ENCODE measurements at places on chromosomes 13 and 19.

- DNase-seq, result no peak
Measured at GRCh38 chr19:16040642-16041041, 35.7 kb upstream of the TPM4 start.

DNA sequence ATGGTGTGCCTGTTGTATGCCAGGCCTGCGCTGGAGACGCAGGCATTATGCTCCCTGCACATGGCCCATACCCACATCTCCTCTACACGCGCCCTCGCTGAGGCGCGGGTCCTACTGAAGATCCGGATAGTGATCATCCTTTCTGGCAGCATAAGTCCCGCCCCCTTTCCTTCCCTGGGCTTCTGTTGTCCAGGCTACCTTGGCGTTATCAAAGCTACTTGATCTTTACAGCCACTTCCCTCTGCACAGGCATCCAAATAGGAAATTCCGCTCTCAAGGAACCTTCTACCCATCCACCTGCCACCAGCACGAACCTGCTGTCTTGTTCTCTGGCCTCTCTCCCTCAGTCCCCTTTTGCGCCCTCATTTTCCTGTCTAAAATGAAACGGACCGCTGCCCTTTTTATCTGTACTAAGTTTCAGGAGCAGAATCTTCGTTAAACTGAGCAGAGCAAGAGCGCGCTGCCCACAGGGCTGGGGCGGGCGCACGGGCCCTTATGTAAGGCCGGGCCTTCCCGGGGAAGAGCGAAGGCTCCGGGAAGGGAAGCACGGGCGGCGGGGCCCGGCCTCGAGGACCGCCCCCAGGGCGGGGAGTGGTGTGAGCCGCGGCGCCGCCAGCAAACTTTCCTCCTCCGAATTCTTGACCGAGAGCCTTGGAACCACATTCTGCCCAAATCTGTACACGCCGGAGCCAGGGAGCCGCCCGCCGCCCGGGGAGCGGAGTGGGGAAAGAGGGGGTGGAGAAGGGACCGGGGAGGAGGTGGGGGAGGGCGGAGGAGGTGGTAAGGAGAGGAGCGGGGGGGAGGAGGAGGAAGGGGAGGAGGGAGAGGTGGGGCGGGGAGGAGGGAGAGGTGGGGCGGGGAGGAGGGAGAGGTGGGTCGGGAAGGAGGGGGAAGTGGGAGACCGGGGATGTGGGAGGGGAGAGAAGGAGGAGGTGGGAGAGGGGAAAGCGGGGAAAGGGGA is 920 bp upstream of the UBE2L5 start:
- peak; percentile 26 for DNase-seq

DNA sequence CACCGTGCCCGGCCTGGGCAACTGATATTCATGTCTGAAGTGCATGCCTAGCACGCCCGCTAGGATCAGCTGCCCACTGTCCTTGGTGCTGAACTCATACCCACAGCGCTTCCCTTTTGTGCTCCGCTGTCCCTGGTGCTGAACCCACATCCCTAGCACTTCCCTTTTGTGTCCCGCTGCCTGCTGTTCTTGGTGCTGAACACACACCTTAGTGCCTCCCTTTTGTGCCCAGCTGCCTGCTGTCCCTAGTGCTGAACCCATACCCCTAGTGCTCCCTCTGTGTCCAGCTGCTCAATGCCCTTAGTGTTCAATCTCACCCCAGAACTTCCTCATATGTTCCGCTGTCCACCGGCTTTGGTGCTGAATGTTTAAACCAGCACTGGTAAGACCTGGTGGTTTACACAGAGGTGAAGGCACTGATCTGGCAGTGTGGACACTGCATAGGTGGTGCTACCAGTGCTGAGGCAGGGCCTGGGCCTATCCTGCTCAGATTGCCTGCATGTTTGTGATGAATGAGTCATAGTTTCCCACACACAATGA is 26.3 kb upstream of the SIGLEC11 start:
- DNase-seq, result no peak

DNA sequence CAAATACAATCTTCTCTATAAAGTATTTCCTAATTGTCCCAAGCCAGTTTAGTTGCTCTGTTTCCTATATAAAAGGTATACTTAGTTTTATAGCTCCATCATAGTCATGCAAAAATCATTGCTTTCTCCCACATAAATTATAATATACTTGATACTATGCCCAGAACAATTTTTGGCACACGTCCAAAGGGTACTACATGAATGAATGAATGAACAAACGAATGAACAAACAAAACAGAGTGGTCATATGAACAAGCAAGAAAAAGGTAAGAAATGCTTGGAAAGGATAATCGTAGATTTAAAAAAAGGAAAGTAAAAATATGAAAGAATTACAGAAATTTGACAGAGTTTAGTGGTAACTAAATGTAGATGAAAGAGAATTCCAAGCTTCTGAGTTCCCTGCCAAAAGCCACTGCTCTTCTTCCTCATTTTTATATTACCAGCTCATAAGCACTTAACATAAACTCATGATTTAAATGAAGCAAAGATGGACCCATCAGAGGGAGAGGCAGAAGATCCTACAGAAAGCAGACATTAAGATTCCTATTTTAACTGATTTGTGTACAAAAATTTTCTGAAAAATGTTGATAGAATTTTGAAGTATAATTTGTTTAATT is 123.2 kb downstream of the ENOX1 start:
- no peak for DNase-seq

DNA sequence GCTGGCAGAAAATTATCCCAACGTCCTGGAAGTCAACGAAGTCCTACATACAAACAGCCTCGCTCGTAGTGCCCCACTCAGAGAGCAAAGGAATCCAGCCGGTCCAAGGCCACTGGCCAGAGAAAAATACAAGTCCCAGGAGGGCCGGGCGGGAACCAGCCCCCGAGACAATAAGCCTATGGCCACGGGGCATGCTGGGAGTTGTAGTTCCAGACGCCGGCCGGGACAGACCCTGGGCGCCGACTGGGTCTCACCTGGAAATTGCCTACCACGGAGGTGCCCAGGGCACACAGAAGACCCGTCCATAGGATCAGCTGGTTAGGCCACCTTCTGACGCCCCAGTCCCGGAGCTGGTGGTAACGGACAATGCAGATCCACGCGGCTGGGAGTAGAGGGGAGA is 5.4 kb downstream of the TMEM150B start:
- DNase-seq, result no peak

DNA sequence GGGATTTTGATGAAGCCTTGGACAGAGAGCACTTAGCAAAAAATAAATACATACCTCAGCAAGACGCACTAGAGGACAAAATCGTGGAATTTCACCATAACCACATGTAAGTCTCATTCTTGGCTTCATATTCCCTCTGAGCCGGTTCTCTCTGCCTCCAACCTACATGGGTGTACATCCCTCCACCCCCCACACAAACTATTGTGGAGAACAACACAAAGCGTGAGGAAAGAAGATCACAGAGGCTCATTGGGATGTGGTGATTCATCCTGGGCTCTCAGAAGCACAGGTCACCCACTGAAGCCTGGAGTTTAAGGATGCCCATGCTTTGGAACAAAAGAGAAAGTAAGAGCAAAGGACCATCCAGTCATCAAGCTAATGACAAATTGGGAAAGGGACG is 192.2 kb downstream of the STK24 start:
- no peak for DNase-seq

DNA sequence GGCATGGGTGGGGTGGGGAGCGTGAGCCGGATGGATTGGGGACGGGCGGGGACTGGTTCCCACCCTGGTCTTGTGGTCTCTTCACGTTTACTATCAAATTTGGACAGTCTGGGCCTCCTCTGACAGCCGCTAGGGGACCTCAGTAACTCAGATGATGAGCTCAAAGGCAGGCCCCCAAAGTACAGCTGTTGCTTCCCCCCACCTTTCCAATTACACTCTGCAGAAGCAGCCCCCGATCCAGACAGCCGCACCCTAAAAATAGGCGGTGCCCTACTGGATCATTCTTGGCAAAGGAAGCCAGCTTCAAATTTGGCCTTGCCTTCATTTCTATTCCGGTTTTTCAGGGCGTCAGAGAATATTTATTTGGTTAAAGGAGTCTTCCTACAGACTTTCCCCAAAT is 1.9 kb upstream of the FOXO1 start:
- no peak for DNase-seq

GRCh38 chr13:48497669-48498068 is 35.2 kb downstream of the RCBTB2 start:
- DNase-seq, result no peak

DNA sequence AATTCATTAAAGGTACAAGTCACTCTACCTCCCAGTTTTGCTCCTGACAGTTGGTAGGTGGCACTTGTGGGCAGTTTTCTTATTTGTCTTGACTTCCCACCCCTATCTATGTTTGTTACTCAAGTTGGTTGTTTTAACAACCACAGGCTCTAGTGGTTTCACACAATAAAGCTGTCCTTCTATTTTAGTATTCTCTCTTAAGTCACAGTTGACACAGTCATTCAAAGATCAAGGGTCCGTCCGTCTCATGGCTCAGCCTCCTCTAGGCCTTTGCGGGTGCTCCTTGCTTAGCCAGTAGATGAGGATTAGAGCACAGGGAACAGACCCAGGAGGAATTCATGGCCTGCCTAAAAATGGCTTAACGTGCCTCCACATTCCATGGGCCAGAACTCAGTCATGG is 573.7 kb downstream of the IRS2 start:
- DNase-seq, result no peak

- DNase-seq, result no peak
Measured at GRCh38 chr19:14150041-14150769, 13.8 kb upstream of the ASF1B start.

DNA sequence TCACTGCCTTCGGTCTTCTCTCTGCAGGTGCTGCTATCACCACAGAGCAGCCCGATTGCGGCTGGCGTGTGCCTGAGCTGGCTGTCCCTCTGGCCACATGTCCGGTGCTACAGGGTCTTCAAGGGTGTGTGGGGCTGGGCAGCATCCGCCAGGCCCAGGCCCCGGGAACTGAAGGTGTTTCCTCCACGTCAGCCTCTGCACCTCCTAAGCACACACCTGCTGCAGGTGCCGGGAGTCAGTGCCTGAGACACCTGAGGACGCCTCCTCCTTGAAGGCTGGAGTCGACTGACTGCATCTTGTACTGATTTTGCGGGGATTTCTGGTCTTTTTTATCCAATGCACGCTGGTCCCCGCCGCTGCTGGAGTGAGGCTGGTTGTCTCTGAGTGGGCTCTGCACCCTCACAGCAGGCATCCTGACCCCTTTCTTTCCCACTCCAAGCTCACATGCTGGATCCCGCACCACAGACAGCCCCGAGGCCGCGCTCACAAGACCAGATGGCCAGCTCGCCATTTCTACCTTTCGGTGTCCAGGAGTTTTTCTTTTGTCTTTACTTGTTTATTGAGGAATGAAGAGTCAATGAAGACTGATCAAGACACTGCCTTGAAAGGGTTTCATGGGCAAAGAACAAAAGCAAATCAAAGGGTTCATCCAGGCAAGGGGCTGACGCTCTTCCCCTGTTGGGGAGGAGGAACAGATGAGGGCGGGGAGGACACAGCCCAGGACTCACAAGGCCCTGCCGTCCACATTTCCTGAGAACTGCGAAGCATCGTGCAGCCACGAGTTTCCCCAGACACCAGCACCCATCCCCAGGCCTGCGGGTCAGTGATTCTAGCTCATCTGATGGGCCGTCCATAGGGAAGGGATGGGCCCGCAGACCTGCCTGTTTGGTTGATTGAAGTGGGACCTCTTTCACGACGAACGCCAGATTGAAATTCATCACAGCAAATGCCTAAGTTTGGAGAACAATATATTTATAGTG is 203.8 kb upstream of the SOX1 start:
- DNase-seq, result no peak

DNA sequence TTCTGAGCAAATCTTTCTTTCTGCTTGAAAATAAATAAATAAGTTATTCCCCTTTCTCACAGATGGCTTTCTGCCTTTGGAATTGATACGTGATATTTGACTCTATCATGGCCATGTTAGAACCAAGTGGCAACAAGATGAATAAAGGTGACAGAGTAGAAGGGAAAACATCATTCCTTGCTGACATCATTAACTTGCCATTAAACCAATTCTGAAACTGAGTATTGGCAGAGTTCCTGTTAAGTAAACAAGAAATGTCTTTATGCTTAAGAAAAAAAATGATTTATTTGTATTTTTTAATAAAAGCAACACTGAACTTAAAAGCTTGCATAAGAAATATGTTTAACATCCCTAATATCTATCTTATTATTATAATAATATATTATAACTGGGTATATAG is 828.1 kb downstream of the PCDH9 start:
- no peak for DNase-seq

GRCh38 chr13:54449922-54450321 is 1421.3 kb downstream of the OLFM4 start:
- no peak for DNase-seq

DNA sequence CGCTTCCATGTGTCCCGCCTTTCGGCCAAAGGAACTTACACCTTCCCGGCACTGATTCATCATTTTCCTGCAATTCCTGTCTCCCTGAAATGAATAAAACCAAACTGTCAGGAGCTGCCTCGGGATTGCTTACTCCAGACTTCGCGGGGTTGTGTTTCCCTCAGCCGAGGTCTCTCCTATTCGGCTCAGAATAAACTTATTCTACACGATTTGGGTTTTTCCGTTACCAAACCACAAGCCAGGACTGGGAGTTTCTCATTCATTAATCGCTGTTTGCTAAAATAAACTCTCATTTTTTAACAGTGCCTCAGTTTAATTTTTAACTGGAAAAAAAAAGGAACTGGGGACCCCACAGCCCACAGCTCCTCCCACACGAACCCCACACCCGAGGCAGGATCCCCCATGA is 667 bp downstream of the ZNF878 start:
- DNase-seq, result no peak

- no peak for DNase-seq
Measured at GRCh38 chr13:113072376-113072775, 33.2 kb upstream of the F7 start.

- no peak for DNase-seq
Measured at GRCh38 chr13:45950386-45951000, 98.9 kb upstream of the SIAH3 start.

GRCh38 chr19:37470216-37470615 is 1.1 kb downstream of the ZNF570 start:
- no peak for DNase-seq

GRCh38 chr13:23411706-23412105 is 21.8 kb downstream of the SACS start:
- peak; percentile 24 for DNase-seq

DNA sequence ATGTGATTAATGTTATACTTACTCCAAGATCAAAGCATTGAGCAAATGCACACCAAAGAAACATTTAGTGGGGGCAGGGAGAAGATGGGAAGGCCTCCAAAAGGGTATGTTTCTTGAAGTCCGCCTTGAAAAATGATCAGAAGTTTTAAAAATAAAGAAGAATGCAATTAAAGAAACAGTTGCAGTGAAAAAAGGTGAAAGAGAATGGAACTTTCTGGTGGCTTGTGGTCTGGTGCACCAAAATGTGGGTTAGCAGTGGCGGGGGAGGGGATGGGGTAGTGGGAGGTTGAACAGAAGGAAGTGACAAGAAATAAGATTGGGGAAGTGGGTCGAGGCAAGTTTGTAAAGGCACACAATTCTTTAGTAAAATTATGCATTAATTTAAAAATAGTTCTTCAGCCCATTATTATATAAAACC is 2.5 kb downstream of the LCP1 start:
- DNase-seq, result no peak

- no peak for DNase-seq
Measured at GRCh38 chr13:85286081-85286480, 513.1 kb downstream of the SLITRK6 start.

All from NCI-H187 treated with DMSO at 0.1 percent for 48 hours (cell line).